ENCODE measurements at places on chromosomes 6 and 20. TPM values are rescaled to one million over a fixed set of nuclear protein-coding genes. Genes with fewer than 3 reads are reported as not detected.

SLC12A5 gene
- total RNA-seq = 1.6 TPM

DNA sequence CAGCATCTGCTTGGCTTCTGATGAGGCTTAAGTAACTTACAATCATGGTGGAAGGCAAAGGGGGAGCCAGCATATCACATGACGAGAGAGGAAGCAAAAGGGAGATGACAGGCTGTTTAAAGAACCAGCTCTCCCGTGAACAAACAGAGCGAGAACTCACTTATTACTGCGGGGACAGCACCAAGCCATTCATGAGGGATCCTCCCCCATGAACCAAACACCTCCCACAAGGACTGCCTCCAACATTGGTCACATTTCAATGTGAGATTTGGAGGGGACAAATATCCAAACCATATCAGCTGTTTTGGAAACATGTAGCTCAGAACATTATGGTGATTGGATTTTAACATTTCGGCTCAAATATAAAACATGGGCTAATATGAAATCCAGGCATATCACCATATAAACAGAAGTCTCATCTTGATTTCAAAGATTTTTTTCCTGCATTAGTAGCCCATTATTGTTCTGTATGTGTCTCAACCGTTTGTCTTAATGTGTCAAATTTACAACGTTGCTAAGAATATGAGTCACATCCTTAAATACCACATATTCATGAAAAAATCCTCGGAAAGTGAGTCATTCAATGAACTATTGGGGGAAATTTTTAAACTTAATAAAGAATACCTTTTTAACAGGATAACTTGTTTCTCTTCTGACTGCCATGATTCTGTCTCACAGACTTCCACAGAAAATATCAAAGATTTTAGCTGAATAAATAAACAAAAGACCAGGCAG is 894.3 kb downstream of the TFAP2A start:
- H3K27ac ChIP-seq = no peak overlapping the region
- H3K36me3 ChIP-seq = no peaks in the 10 kb centered on the region
- no peaks in the 10 kb centered on the region for H3K4me1 ChIP-seq
- no peak for DNase-seq

REM1 gene
- 3.4 TPM for total RNA-seq

LY6G6D gene
- total RNA-seq = not detected

- no peaks in the 10 kb centered on the region for H3K27me3 ChIP-seq
- no peaks in the 10 kb centered on the region for H3K4me1 ChIP-seq
- no peak for DNase-seq
- no peaks in the 10 kb centered on the region for H3K36me3 ChIP-seq
- H3K27ac ChIP-seq = no peak overlapping the region
Observed at GRCh38 chr6:53594596-53594995, 49.7 kb upstream of the GCLC start.

DNA sequence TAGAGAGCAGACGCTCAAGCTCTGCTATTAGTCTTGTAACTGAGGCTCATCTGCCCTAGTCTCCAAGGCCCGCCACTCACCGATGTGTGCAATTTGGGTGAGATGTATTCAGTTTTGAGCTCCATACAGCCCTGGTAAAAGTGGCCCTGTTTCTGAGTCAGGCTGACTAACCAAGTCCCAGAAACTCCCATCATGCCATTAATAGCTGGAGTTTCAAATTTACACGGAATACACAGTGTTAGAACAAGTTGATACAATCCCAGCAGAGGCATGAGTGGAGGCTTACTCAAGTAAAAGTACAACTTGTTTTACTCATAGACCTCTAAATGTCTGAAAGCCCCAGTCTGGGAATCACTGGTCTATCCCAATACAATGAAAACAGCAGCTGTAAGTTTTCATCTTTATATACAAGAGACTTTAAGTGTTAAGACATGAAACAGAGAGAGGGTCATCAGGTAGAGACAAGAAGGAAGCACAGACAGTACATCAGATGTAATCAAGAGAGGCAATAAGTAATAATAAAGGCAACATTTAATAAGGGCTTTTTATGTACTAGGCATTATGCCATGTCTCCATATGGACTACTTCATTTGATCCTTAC is 42.4 kb downstream of the RTN4IP1 start:
- DNase-seq = no peak
- H3K27ac ChIP-seq = no peak overlapping the region
- H3K27me3 ChIP-seq = no peaks in the 10 kb centered on the region
- no peaks in the 10 kb centered on the region for H3K36me3 ChIP-seq
- no peaks in the 10 kb centered on the region for H3K4me1 ChIP-seq
- H3K4me3 ChIP-seq = no peak overlapping the region

RNF39 gene
- not detected for total RNA-seq

OR12D3 gene
- total RNA-seq = not detected

TRPC4AP gene
- total RNA-seq = 73.5 TPM

DNA sequence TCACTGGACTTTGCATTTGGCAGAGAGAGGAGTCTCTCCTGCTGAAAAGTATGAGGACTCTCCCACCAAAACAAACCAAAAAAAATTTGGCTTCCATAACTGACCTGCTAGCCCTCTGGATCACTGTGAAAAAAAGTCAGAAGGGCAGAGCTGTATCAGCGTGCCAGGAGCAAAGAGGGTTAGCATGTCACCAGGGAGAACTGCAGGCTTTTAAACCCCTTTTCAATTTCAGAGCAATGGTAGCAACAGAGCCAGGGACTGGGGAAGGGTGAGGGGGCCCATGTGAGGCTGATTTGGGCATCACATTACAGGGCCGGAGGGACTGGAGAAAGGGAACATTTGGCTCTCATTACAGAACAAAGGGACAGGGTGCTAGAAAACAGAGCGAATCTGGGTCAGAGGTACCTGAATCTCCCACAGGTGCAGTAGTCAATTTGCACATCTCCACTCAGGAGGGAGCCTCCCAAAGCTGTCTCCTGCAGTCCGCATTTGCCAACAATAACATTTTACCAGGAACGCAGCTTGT is 185.7 kb upstream of the EYA4 start:
- no peak overlapping the region for H3K27ac ChIP-seq
- no peak for DNase-seq
- H3K36me3 ChIP-seq = no peaks in the 10 kb centered on the region
- H3K27me3 ChIP-seq = no peaks in the 10 kb centered on the region
- no peaks in the 10 kb centered on the region for H3K4me1 ChIP-seq

ATP6V1G2 gene
- 1.2 TPM for total RNA-seq

PRICKLE4 gene
- total RNA-seq = 15.6 TPM

GRCh38 chr20:36115925-36116324 is 38.6 kb upstream of the EPB41L1 start:
- H3K27me3 ChIP-seq = no peaks in the 10 kb centered on the region
- H3K27ac ChIP-seq = no peak overlapping the region
- DNase-seq = no peak
- H3K36me3 ChIP-seq = no peaks in the 10 kb centered on the region
- no peak overlapping the region for H3K4me3 ChIP-seq
- peaks cover 14% of the 10 kb centered on the region for H3K4me1 ChIP-seq

- H3K27me3 ChIP-seq = no peaks in the 10 kb centered on the region
- no peaks in the 10 kb centered on the region for H3K36me3 ChIP-seq
- peaks cover 45% of the 10 kb centered on the region for H3K4me1 ChIP-seq
Observed at GRCh38 chr20:46089167-46089416, 670 bp downstream of the NCOA5 start.

SRSF12 gene
- total RNA-seq = 3.0 TPM

SNRNP48 gene
- 21.3 TPM for total RNA-seq

GRCh38 chr20:23640671-23641667 is 3.2 kb upstream of the CST3 start:
- H3K4me3 ChIP-seq = no peak overlapping the region
- DNase-seq = no peak
- H3K36me3 ChIP-seq = no peaks in the 10 kb centered on the region
- no peak overlapping the region for H3K27ac ChIP-seq

CLVS2 gene
- not detected for total RNA-seq

DNA sequence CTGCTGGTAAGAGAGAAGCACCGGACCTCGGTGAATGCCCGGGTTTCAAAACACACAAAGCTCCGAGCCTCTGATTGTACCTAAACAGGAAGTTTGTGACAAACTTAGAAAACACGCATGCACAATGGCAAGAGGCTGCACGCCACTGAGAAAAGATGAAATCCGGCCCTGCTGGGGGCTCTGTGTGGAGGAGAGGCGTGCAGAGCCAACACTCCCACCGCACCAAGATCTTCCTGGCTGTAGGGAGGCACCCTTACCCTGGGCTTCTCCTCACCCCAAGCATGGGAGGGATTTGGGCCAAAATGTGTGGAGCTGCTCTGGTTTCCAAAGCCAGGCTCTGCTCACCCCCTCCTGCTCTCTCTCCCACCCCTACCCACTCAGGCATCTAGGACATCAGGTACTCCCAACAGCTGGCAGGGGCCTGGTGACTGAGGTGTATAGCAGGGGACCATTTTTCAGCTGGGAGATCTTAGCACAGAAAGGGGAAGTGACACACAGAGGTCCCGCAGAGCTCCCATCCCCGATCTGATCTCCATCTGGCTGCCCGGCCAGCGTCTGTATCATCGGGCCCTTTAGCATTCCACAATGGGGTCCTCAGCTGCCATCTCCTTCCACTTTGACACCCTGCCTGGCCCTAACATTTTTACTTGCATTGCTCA is 84.2 kb downstream of the TRERF1 start:
- DNase-seq = no peak
- no peaks in the 10 kb centered on the region for H3K36me3 ChIP-seq
- no peaks in the 10 kb centered on the region for H3K27me3 ChIP-seq
- H3K27ac ChIP-seq = no peak overlapping the region

DNA sequence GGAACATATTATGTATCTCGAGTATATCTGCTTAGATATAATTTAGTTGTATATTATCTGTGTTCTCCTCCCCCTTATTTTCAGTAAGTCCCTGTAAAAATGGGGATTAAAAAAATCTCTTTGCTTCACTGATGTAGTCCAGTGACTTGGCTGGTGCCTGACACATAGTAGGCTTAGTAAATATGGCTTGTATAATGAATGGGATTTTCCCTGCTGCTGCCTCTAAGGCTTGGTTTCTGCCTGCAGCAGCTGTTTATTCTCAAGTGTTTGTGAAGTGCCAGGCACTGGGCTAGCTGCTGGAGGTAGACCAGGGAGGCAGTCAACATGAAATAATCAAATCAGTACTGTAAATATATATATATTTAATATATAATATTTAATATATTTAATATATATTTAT is 1.6 kb upstream of the ZFP64 start:
- no peaks in the 10 kb centered on the region for H3K36me3 ChIP-seq
- H3K4me3 ChIP-seq = no peak overlapping the region
- no peaks in the 10 kb centered on the region for H3K27me3 ChIP-seq
- H3K4me1 ChIP-seq = peaks cover 13% of the 10 kb centered on the region

NUP43 gene
- 112 TPM for total RNA-seq

DNA sequence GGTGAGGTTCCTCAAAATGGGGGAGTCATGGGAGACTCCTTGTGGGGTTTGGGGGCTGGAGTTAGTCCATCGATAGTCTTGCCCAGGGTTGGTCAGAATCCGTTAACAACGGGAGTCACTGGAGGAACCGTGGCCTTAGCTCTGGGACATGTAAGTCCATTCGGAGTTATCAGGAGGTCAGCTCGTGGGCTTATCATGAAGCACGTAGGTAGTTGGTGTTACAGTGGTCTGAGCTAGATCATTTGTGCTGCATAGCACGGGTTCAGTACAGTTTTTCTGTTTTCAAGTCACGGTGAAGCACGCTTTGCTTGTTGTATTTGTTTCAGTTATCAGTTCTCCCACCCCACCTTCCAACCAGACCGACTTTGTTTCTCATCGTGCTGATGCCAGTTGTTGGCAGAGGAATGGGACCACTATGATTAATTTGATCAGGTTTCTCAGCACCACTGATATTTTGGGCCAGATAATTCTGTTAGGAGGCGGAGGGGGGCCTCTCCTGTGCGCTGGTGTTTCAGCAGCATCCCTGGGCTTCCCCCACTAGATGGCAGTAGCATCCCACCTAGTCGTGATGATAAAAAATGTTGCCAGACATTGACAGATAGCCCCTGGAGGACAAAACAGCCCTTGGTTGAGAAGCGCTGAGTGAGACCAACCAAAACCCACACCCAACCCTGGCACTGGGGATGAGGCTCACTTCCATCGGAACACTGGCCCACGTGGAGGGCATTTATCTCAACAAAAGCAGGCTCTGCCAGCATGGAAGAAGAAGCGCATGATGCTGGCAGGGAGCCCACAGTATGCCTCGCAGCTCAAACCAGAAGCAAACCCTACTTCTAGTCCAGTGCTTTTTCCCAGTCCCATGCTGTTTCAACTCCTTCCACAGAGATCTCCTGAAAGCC is 2.2 kb upstream of the APMAP start:
- peak; percentile 80 for DNase-seq
- peak overlapping the region; percentile 88 for H3K27ac ChIP-seq
- peak overlapping the region; percentile 2 for H3K4me3 ChIP-seq
- no peaks in the 10 kb centered on the region for H3K36me3 ChIP-seq

- H3K4me3 ChIP-seq = no peak overlapping the region
- no peaks in the 10 kb centered on the region for H3K36me3 ChIP-seq
- H3K27me3 ChIP-seq = no peaks in the 10 kb centered on the region
- H3K4me1 ChIP-seq = no peaks in the 10 kb centered on the region
- H3K27ac ChIP-seq = no peak overlapping the region
- DNase-seq = no peak
Observed at GRCh38 chr6:155120034-155120433, 124.9 kb downstream of the TIAM2 start.

SESN1 gene
- 68.1 TPM for total RNA-seq

GRCh38 chr6:78688668-78689067 is 178.7 kb upstream of the IRAK1BP1 start:
- no peaks in the 10 kb centered on the region for H3K36me3 ChIP-seq
- no peaks in the 10 kb centered on the region for H3K27me3 ChIP-seq
- H3K27ac ChIP-seq = no peak overlapping the region
- H3K4me3 ChIP-seq = no peak overlapping the region

CBLN4 gene
- total RNA-seq = not detected

MED23 gene
- total RNA-seq = 45.9 TPM

DNA sequence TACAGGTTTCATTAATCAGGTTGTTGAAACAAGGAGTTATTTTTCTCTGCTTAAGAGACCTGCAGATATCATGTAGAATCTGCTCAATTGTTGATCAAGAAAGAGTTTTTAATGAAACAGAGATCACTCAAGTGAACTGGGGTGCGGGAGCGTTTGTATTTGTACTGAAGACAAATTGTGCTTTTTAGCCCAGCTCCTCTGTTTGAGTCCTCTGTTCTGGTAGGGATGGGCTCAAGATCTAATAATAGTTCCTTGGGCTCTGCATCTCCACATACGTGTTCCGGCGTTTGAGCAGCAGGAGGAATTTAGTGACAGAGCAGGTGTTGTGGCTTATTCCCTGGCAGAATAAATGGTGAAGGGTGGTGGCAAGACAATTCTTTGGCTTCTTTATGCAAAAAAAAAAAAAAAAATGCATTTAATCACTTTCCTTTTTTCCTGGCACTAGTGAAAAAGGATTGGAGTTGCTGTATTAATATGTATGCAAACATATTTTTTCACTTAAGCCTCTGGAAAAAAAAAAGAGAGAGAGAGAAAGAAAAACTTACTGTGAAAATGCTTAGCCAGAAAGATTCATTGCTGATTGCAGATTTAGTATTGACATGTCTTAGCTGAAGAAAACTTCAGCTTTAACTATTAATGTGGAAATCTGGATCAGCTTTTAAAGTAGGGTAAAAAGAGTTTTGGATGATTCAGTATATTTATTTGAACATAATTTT is 4.0 kb downstream of the CITED2 start:
- H3K4me3 ChIP-seq = no peak overlapping the region
- peak overlapping the region; percentile 99 for H3K27ac ChIP-seq
- no peaks in the 10 kb centered on the region for H3K27me3 ChIP-seq
- DNase-seq = peak; percentile 68
- peaks cover 14% of the 10 kb centered on the region for H3K36me3 ChIP-seq

SPACA1 gene
- total RNA-seq = not detected

RGS19 gene
- 10.5 TPM for total RNA-seq

UNC5CL gene
- total RNA-seq = 1.9 TPM
